Mesenchymal stem cell (in vitro differentiated cells and primary cell): ENCODE measurements at places on chromosomes 4 and X.
A peak's percentile ranks its signal among the peaks of the same experiment; 100 is the strongest.

GRCh38 chr4:143183513-143184216, 1.1 kb upstream of the USP38 start:
- no peaks in the 10 kb centered on the region for H3K36me3 ChIP-seq
- DNase-seq, result peak; percentile 17
- H3K27me3 ChIP-seq, result no peaks in the 10 kb centered on the region
- no peaks in the 10 kb centered on the region for H3K4me1 ChIP-seq
- peak overlapping the region; percentile 87 for H3K4me3 ChIP-seq

GRCh38 chrX:119429471-119429870, 30.3 kb downstream of the SLC25A43 start:
- no peak overlapping the region for H3K27ac ChIP-seq
- H3K4me1 ChIP-seq, result peaks cover 5% of the 10 kb centered on the region
- peaks cover 36% of the 10 kb centered on the region for H3K36me3 ChIP-seq
- no peak overlapping the region for H3K4me3 ChIP-seq

- DNase-seq, result peak; percentile 86
- H3K36me3 ChIP-seq, result no peaks in the 10 kb centered on the region
Measured at GRCh38 chr4:122827879-122828601, 1.4 kb downstream of the FGF2 start.

GRCh38 chr4:88054229-88054628, 46.8 kb downstream of the PKD2 start:
- no peak for DNase-seq
- peaks cover 24% of the 10 kb centered on the region for H3K36me3 ChIP-seq
- H3K27me3 ChIP-seq, result no peaks in the 10 kb centered on the region
- H3K4me1 ChIP-seq, result no peaks in the 10 kb centered on the region
- H3K4me3 ChIP-seq, result no peak overlapping the region

- no peaks in the 10 kb centered on the region for H3K36me3 ChIP-seq
- no peaks in the 10 kb centered on the region for H3K27me3 ChIP-seq
- no peaks in the 10 kb centered on the region for H3K4me1 ChIP-seq
- no peak overlapping the region for H3K27ac ChIP-seq
- no peak overlapping the region for H3K4me3 ChIP-seq
Measured at GRCh38 chrX:3550871-3551270, 162.6 kb downstream of the PRKX start.

DNA sequence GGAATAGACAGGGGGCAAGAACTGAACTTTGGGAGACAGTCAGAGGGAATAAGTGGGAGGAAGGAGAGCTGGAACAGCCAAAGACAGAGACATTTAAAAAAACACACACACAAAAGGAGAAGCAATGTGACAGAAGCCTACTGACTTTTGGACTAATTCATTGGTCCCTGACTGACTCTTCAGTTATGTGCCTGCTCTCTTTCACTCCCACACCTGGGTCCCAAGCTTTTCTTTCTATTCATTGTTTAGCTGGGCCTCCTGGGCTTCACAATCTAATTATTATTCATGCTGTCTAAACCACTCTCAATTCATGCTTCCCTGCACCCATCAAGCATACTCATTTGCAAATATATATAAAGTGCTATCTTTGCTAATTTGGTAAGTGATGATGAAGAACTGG, 139.2 kb upstream of the IRS4 start:
- H3K36me3 ChIP-seq, result no peaks in the 10 kb centered on the region
- peaks cover 4% of the 10 kb centered on the region for H3K27me3 ChIP-seq
- DNase-seq, result no peak
- no peak overlapping the region for H3K27ac ChIP-seq
- H3K4me3 ChIP-seq, result no peak overlapping the region

DNA sequence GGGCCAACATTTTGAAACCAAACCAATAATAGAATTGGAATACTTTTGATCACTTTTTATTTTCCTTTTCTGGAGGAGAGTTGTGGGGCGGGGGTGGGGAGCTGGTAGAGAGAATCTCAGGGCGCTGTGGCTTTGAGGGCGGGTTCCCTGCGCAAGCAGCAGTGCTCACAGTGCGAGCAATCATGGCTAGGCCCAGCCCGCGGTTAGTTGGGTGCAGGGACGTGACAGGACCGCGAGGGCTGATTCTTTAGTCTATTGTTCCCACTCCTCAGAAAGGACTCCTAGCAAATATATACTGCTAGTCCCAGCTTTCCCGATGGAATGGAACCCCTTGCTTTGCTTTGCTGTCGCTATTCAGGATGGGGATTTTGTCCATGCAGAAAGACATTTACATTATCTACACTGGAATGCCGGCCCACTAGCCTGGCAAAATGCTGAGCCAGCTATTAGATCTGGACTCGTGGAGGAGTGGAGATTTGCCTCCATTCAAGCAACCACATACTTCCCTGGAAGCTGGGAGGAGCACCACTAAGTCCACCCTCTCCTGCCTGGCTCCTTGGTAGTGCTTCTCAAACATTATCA, 23.9 kb upstream of the APLN start:
- no peak for DNase-seq
- H3K36me3 ChIP-seq, result no peaks in the 10 kb centered on the region
- peak overlapping the region; percentile 58 for H3K4me3 ChIP-seq
- no peaks in the 10 kb centered on the region for H3K27me3 ChIP-seq
- H3K27ac ChIP-seq, result no peak overlapping the region

DNA sequence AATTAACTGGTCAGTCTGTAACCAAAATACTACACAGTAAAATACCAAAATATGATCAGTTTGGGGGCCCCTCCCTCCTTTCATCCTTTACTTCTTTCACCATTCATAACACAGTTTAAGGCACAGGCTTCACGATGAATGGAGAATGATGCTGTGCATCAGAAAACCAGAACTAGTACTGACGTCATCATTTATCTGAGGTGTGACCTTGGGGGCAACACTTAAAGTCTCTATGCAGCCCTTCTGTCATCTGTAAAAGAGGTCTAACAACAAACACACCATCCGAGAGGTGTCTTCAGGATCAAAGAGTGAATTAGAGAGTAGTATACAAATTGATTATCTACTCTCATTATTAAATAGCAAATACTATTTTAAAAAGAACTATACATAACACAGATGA, 135.4 kb downstream of the SH3KBP1 start:
- H3K4me1 ChIP-seq, result no peaks in the 10 kb centered on the region
- no peaks in the 10 kb centered on the region for H3K36me3 ChIP-seq
- H3K4me3 ChIP-seq, result no peak overlapping the region
- no peak for DNase-seq

GRCh38 chr4:38067499-38067898, 107.3 kb downstream of the PTTG2 start:
- no peaks in the 10 kb centered on the region for H3K27me3 ChIP-seq
- DNase-seq, result no peak
- peaks cover 5% of the 10 kb centered on the region for H3K4me1 ChIP-seq
- peaks cover 3% of the 10 kb centered on the region for H3K36me3 ChIP-seq
